ENCODE measurements at places on chromosomes 7 and 10.

DNA sequence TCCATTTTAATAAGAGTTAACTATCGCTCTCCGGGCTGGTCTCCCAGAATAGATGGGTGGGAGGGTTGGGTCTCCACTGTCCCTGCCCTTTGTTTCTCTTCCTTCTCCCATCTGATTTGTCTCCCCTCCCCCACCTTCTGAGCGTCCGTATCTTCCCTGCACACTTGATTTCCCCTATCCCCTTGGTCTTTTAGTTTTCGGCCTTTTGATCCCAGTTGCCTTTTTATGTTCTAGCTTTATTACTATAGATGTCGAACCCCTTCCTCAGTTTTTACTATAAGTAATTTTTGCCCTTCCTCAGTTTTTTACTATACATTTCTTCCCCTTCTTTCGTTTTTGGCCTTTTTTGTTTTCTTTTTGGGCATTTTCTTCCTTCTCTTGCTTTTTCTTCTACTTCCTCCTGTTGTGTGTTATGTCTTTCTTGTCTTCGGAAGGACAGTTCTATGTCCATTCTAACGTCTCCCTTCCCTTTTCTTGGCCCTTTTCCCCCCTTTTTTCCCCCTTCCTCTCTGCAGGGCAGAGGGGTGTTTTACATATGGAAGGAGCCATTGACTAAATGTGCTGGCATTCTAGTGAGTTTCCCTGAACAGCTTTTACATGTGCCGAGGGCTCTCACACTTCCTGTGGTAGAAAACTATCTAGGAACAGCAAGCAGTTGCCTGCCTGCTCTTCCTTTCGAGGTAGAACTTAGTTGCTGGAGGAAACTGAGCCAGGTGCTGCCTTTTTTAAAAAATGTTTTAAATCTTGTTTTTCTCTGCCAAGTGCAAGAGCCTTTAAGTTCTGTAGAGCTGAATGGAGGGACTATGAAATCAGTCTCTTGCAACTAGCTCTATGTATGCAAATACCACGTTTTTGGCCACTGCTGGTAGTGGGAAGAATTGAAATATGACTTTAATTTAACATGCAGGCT is 2.8 kb downstream of the TET1 start:
- peak; percentile 19 for DNase-seq

DNA sequence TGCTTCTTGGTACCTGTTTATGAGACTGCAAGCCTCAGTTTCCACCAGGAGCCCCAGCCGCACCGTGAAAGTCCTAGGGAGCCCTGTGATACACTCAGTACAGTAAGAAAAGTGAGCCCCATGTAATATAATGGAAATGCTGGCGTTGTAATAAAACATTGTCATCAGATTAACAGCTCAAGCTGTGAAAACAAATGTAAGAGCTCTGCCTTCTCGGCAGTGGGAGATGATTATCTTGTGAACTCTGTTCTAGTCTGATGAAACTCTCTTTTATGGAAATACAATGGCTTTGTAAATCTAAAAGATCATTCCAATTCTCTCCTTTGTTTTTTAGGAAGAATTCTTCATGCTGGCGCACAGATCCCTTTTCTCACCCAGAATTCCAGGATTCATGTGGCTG is 299.9 kb downstream of the ABCA13 start:
- DNase-seq = no peak

DNA sequence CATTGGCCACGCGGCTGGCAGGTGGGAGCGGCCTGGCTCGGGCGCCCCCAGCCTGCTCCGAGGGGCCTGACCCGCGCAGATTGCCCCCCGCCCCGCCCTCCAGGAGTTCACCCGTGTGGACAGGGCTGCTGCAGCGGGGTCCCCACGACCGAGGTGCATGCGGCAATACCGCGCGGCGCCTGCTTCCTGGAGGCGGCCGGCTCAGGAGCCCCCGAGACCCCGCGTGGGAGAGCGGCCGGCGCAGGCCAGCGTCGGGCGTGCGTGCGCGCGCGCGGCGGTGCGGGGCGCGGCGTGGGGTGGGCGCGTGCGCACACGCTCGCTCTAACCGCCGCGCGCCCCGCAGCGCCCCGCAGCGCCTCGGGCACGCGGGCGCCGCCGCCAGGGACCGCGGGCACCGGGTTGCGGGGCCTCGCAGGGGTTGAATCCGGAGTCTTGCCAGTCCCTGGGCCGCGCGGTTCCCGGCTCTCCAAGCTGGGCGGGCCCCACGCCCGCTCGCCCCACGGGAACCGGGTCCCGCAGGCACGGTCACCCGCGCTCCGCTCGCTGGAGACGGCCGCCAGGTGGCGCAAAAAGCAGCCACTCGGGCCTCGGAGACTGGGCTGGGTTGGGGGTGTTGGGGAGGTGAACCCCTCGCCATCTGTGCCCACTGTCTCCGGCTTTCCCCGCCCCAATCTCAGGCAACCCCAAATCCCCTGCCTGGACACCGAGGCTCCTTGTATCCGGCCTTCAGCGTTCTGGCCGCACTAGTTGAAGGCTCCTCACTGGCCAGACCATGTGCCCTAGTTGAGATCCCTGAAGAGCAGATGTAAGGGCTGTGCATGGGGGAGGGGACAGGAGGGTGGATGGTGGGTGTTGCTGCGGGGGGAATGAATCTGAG is 1.3 kb upstream of the ACHE start:
- no peak for DNase-seq

- DNase-seq = peak; percentile 70
Observed at GRCh38 chr7:46932676-46933424, 649.1 kb downstream of the TNS3 start.

DNA sequence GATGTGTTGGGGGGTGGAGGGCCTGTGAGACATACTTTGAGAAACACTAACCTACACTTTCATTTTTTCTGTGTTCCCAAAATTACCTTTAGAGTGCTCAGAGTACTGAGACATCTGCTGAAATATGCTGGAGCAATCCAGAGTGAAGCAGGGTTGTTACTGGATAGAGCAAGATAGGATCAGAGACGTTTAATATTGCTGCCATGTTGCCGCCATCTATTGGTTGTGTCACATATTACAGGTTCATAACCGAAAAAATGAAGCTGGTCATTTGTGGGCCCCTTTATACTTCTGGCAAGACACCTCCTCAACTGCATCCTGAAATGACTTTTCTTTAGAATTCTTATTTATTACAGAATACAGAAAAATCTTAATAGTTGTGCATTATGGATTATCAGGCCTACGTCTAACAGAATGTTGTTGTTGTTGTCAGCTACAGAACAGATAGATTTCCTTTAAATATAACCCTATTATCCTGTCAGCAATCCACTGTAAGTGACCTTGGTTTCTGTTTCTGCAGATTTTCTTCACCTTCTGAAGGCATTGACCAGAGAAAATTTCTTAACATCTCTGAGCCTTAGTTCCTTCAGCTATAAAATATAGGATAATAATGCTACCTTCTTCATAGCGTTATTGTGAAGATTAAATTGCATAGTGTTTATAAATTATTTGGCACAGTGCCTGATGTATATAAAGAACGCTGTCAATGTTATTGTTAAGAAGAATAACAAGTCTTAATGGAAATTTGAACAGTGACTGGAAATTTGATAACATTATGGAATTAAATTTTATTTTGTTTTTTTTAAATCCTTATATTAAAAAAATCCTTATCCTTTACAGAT is 16.2 kb upstream of the DLD start:
- peak; percentile 83 for DNase-seq

- no peak for DNase-seq
Observed at GRCh38 chr7:77658928-77659327, 37.3 kb upstream of the RSBN1L start.

GRCh38 chr10:24722676-24723385 is 856 bp downstream of the ARHGAP21 start:
- peak; percentile 32 for DNase-seq

DNA sequence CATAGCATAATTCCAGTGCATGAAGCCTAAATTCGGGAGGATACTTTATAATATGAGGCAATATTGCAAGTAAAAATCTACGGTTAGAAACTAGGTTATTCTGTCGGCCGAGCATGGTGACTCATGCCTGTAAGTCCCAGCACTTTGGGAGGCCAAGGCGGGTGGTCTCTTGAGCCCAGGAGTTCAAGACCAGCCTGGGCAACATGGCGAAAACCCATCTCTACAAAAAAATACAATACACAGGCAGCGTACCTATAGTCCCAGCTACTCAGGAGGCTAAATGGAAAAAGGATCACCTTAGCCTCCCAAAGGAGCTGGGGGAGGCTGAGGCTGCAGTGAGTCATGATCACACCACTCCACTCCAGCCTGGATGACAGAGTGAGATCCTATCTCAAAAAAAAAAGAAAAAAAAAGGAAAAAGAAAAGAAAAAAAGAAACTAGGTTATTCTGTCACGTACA is 14.2 kb downstream of the SKAP2 start:
- DNase-seq = no peak

DNA sequence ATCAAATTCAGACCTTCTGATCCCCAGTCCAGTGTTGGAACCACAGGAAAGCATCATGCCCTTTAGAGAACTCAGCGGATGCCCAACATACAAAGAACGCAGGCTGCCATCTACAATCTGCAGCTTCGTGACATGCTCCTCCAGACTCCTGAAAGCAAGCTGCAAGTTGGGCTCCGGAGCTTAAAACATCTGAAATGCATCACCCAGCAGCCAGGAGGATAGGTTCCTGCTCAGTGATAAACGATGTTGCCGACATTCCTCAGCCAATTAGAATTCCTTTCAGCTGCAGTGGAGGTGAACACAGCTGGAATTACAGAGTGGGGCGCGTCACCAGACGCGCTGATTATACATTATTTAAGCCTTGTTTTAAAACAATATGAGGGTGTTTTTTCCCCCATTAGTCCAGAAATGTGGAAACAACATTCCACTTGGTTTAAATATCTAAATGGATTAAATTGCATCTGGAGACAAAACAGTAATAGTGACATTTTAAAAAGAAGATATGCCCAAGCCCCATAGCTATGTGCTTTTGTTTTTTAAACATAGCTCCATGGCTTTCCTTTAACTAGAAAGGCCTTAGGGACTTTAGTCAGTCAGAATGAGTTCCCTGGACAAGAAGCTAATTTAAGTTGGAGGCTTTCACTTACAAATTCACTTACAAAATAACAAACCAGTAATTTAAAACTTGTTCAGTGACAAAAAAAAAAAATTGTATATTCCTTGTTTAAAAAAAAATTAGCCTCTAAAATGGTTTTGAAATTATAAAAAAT is 6.3 kb downstream of the SMURF1 start:
- DNase-seq = peak; percentile 94

DNA sequence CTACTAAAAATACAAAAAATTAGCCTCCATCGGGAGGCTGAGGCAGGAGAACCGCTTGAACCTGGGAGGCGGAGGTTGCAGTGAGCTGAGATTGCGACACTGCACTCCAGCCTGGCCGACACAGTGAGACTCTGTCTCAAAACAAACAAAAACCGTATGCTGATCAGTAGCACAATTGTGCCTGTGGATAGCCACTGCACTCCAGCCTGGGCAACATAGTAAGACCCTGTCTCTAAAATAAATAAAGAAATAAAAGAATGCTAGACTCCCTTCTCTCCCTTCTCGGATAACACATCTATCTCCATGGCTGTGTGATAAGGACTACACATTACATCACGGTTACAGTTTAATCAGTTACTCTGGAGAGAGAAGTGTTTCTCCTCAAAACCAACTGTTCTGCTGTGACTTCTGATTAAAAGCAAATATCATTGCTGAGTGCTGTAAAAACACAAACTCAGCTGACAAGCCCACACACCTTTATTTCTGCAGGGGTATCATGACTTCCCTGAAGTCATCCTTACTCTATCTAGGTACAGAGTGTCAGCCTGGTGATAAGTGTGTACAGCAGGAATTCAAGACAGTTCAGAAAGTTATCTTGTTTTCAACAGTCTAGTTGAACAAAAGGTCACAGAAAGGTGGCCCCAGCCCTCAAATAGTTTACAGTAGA is 5.3 kb upstream of the ARHGAP19 start:
- no peak for DNase-seq

GRCh38 chr7:105853931-105854419 is 22.4 kb downstream of the ATXN7L1 start:
- no peak for DNase-seq

Data from trophoblast cell (in vitro differentiated cells and primary cell).